EL (cell line): ENCODE measurements at places on chromosomes 11 and 22.
A peak's percentile ranks its signal among the peaks of the same experiment; 100 is the strongest.

- no peak for DNase-seq
These were observed 680.4 kb downstream of the TBC1D22A start for GRCh38 chr22:47442821-47443220.

- DNase-seq = no peak
These were observed 102.6 kb upstream of the SPON1 start for GRCh38 chr11:13859892-13860291.

GRCh38 chr11:72812967-72813739 is 1.1 kb upstream of the ATG16L2 start:
- peak; percentile 79 for DNase-seq

DNA sequence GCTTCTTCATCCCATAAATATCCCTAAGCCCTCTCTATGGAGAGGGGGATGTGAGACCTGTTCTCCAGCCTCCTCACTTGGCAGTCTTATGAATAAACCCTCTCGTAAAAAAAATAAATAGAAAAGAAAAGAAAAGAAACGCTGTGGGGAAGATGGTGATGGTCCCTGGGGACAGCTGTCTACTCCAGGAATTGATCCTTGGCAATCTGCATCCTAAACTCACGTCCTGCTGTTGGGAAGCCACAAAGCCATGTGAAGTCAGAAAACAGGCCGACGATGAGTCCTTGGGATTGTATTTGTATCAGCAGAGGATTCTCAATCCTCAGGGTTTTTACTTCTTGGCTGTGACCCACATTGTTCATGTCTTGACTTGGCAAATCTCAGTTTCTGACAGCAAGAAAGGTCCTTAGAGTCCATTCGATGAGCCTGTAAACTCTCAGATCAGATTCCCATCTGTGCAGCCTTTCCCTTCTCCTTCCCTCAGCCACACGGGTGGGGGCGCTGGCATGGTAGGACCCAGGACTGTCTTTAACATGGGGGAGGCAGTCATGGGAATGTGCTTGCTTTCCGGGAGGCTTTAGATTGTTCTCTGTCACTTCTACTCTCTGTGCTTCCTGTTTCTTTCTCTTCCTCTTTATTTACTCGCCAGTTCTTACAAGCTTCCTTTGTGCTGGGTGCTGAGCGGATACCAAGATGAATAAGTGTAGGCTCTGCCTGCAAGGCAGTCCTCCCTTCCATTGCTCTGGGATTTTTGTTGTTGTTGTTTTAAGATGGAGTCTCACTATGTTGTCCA is 24.9 kb downstream of the TCP11L1 start:
- DNase-seq = no peak

- no peak for DNase-seq
These were observed 48.7 kb downstream of the PTPRJ start for GRCh38 chr11:48028914-48029680.

GRCh38 chr11:108213784-108214183 is 8.7 kb downstream of the NPAT start:
- no peak for DNase-seq

DNA sequence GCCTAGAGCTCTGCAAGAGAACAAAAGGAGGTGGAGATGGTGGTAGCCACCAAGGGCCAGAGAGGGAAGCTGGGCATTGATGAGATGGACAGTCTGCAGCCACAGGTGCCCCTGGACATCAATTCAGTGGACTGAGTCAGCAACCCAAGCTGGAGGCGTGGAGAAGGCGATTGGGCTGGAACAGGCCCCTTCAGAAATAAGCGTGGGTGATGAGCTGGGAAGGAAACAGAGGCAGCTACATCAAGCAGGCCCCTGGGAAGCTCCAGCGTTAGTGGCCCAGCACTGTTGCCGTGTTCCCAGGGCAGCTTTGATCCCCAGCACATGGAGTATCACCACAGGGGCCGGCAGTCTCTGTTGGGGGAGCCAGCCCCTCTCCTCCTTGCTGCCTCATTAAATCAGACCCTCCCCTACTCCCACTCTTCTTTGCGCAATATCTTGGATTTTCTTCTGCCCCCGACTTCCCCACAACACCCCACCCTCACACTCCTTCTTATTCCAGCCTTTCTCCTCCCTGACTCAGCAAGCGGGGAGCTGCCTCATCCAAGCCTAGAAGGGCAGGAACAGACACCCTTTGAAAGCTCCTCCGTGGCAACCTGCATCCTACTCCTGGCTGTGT is 31.7 kb upstream of the OAF start:
- DNase-seq = no peak

DNA sequence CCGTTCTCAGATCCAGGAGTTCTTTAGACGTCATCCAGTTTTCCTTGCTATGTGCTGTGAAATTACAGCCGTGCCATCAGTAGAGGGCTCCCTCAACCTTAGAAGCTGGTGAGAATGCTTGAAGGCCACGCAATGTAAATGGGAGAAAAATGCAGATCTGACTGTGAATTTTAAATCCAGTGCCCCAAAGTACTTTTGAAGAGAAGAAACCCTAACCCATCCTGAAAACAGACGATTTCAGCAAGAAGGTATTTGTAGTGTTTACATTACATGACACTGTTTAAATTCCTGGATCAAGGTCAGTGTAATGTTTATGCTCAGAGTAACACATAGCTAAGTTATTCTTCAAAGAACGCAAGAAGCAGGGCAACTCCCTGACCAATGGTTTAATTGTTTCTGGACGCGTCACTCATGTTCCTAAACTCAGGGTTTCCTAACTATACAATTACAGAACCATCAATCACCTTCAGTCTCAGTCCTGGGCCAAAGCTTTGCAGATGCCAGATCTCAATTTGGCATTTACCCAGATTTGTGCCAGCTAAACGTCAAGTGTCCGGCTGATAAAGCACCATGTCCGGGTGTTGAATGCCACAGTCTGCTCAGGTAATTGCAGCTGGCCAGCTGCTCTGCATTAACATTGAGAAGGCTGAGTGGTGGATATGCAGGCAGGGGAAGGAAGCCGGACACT is 38.2 kb downstream of the ADAMTS8 start:
- DNase-seq = peak; percentile 57

- no peak for DNase-seq
These were observed 185.4 kb downstream of the DBX1 start for GRCh38 chr11:19974886-19975285.
